ENCODE measurements at places on chromosomes 7 and 10.

- DNase-seq: no peak
These were observed 175.8 kb downstream of the TCERG1L start for GRCh38 chr10:131135716-131136115.

DNA sequence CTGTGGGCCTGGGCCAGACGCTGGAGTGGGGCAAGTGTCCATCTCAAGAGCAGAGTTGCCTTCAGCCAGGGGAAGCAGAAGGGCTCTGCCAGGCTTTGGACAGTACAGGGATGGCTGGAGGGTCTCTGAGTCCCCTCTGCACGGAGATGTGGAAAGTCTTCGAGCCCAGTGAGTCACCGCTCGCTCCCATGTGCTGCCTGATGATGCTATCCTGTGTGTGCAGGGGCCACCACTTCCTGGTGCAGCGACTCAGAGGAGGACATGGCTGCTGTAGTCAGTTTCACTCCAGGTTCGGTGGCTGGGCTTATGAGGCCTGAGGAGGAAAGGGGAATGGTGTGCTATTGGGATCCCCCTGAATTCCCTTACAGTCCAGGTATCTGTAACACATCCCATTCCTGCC, 6.0 kb downstream of the ADCYAP1R1 start:
- DNase-seq: no peak

- DNase-seq: no peak
These were observed 143.9 kb downstream of the PFKFB3 start for GRCh38 chr10:6346631-6347030.

DNA sequence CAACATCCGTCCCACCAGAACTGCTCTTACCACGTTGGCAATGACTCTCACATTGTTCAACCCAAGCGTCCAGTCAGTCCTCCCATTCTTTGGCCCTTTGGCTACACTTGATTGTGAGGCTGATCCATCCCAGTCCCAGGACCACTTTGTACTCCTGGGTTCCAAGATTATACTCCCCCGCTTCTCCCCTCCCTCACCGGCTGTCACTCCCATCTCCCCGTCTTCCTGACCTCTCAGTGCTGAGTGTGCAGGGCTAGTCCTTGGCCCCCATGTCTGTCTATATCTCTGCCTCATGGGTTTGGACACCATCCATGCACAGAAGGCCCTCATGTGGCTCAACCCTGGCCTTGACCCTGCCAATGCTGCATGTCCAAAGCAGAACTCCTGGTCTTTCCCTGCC, 12.5 kb downstream of the ARHGAP22 start:
- no peak for DNase-seq

DNA sequence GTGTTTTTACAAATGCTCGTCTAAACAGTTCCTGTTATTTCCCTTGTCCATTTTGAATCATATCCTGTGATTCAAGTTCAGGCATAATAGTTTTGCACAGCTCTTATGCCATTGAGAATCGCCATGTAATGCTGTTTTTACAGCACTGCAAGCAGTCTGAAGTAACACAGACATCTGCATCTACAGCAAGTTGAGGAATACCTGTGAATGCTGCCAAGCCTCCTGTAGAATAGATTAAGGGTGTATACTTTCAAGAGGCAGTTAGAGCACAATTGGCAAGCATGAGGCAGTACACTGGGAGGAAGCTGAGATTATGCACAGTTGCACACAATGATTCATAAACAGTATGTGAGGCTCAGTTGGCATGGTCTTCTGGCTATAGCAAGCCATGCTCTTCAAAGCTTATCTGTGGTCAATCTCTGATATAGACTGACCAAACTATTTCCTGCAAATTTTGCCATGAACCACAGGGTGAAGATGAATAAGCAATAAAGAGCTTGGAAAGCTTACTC, 121.9 kb upstream of the AKR1E2 start:
- DNase-seq: no peak

Data from suprapubic skin (tissue), 4 donors.